A549 treated with CpdA at 1 μM for 4 hours (cell line): ENCODE measurements at places on chromosomes 2 and 18. TPM values are rescaled to one million over a fixed set of nuclear protein-coding genes. Genes with fewer than 3 reads are reported as not detected.

FN1 gene
- total RNA-seq: 143 to 233 TPM (median 162 TPM) in 5 replicates

TXNDC2 gene
- 0.10 to 0.35 TPM (median 0.21 TPM) in 5 replicates for total RNA-seq

CRYGC gene
- total RNA-seq: not detected in 5 replicates

IRS1 gene
- 16.0 to 19.6 TPM (median 17.0 TPM) in 5 replicates for total RNA-seq

HOXD4 gene
- total RNA-seq: 0.36 to 0.50 TPM (median 0.46 TPM) in 4 of 5 replicates, not detected in the other

GNAL gene
- total RNA-seq: 4.6 to 8.6 TPM (median 4.9 TPM) in 5 replicates
